ENCODE measurements at places on chromosomes 7 and 10.

DNA sequence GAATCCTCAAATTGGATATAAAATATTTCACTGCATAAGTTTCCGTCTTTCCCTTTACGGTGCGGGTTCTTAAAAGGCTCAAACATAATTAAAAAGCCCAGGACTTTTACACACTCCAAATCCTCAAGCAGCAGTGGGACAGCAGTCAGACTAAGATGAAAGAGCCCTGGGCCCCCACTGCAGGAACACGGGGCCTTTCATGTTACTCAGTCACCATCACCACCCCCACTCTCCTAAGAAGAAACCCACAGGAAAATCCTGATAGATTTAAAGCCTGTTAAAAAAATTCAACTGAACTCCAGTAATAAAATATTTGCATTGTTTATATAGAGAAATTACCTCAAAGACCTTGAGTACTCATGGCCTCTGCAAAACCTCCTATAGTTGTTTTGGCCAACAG, 74.0 kb upstream of the TRIL start:
- peaks cover 24% of the 10 kb centered on the region for H3K4me1 ChIP-seq
- DNase-seq = no peak
- no peak overlapping the region for H3K27ac ChIP-seq
- no peaks in the 10 kb centered on the region for H3K36me3 ChIP-seq
- no peak overlapping the region for H3K4me3 ChIP-seq

- peaks cover 19% of the 10 kb centered on the region for H3K4me1 ChIP-seq
- H3K27ac ChIP-seq = peak overlapping the region; percentile 63
- H3K4me3 ChIP-seq = peak overlapping the region; percentile 69
- H3K36me3 ChIP-seq = peaks cover 44% of the 10 kb centered on the region
- no peaks in the 10 kb centered on the region for H3K27me3 ChIP-seq
Measured at GRCh38 chr7:23476286-23477156, 6.2 kb upstream of the IGF2BP3 start.

DNA sequence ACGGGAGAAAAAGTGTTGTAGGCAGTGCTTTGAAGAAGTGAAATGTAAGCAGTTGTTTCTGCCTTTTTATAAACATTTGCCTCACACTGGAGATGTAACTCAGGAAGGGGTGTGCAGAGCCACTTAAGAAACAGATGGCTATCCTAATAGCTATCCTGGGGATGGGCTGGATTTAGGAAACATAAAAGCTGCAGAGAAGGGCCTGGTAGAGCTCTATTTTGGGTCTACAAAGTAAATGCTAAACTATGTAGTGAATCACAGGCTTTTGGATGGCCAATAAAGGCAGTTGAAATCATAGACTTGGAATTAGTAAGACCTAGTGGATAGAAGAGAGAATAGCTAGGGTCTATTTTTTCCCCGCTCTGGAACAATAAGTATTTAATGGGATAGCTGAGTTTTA, 79.9 kb upstream of the AGR3 start:
- peaks cover 19% of the 10 kb centered on the region for H3K4me1 ChIP-seq
- no peak for DNase-seq
- no peak overlapping the region for H3K4me3 ChIP-seq
- H3K27me3 ChIP-seq = no peaks in the 10 kb centered on the region
- no peak overlapping the region for H3K27ac ChIP-seq

GRCh38 chr7:6323967-6324701, 51.7 kb upstream of the CYTH3 start:
- peaks cover 9% of the 10 kb centered on the region for H3K36me3 ChIP-seq
- H3K4me1 ChIP-seq = peaks cover 8% of the 10 kb centered on the region
- no peak for DNase-seq
- no peak overlapping the region for H3K4me3 ChIP-seq
- H3K27me3 ChIP-seq = no peaks in the 10 kb centered on the region

DNA sequence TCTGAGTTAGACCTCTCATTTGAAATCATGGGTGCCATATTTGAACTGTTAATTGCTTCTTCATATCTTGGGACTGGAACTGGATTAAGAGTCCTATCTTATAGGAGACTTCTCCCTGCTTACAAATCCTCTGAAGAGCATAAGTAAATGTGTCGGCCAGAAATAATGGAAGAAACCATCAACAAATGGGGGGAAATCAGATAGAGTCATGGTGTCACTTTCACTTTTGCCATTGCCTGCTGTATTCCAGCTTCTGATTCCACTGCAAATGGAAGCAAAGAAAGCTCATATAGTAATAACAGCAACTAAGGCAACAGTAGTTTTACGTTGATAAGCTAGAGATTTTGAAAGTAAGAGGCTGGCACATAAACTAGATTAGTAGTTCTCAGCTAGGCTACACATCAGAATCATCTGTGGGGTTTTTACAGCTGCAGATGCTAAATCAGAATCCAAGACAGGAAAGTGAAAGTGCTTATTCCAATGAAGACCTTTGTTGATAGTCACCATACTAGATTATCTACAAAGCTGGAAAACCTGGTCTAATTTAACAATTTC, 12.3 kb upstream of the CRPPA start:
- no peak overlapping the region for H3K4me3 ChIP-seq
- H3K27ac ChIP-seq = no peak overlapping the region
- no peak for DNase-seq
- peaks cover 45% of the 10 kb centered on the region for H3K4me1 ChIP-seq
- H3K27me3 ChIP-seq = no peaks in the 10 kb centered on the region
- H3K36me3 ChIP-seq = no peaks in the 10 kb centered on the region

- peaks cover 9% of the 10 kb centered on the region for H3K36me3 ChIP-seq
- no peaks in the 10 kb centered on the region for H3K27me3 ChIP-seq
- H3K27ac ChIP-seq = peak overlapping the region; percentile 37
- peak; percentile 21 for DNase-seq
- no peak overlapping the region for H3K4me3 ChIP-seq
Measured at GRCh38 chr7:38215115-38215514, 37.1 kb downstream of the STARD3NL start.

GRCh38 chr7:120431016-120431415, 158.0 kb downstream of the KCND2 start:
- DNase-seq = no peak
- H3K4me3 ChIP-seq = no peak overlapping the region
- H3K36me3 ChIP-seq = no peaks in the 10 kb centered on the region
- no peaks in the 10 kb centered on the region for H3K27me3 ChIP-seq

DNA sequence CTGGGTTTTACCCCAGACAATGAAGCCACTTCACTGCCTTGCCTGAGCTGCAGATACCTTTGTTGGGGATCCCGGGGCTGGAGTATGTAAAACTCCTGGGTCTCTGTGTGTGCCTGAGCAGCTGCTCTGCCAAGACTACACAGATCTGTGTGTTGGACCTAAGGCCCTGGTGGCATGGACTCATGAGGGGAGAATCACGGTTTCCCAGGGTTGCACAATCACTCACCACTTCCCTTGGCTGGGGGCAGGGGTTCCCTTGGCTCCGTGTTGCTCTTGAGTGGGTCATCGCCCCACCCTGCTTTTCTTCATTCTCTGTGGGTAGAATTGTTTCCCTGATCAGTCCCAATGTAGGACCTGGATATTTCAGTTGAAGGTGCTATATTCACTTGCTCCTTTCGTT, 13.9 kb upstream of the TBATA start:
- H3K4me3 ChIP-seq = no peak overlapping the region
- H3K4me1 ChIP-seq = peaks cover 3% of the 10 kb centered on the region
- no peak overlapping the region for H3K27ac ChIP-seq
- no peak for DNase-seq
- H3K36me3 ChIP-seq = no peaks in the 10 kb centered on the region

DNA sequence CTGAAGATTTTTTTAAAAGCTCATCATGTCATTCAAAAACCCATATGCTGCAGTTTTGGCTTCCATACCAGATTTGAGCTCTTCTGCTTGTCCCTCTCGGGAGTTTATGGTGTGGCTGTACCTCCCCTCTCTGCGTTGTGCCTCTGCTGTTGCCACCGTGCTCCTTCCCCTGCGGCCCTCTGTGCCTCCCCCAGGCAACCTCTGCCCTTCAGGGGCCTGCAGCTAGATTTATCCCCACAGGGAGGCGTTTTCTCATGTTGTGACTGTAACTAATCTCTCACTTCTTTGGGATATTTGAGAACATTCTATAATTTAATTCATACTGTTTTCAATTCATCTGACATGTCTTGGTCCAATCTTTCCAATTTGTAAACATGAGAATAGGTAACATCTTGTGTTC, 52.7 kb downstream of the TASOR2 start:
- no peaks in the 10 kb centered on the region for H3K27me3 ChIP-seq
- H3K4me3 ChIP-seq = no peak overlapping the region
- no peak for DNase-seq
- H3K4me1 ChIP-seq = peaks cover 7% of the 10 kb centered on the region

Measured in Calu3 (cell line).